ENCODE measurements at places on chromosomes 2 and 18. TPM values are rescaled to one million over a fixed set of nuclear protein-coding genes. Genes with fewer than 3 reads are reported as not detected.

The STK17B gene
- 50.5 TPM for total RNA-seq

The RAMP1 gene
- 3.1 TPM for total RNA-seq

The HMSD gene
- total RNA-seq: 0.09 TPM

The FN1 gene
- total RNA-seq: 3,314 TPM

The SERPINB11 gene
- not detected for total RNA-seq

The PLEKHM3 gene
- 15.1 TPM for total RNA-seq

The BBS5 gene
- 7.3 TPM for total RNA-seq

The USP40 gene
- total RNA-seq: 40.2 TPM

The UPP2 gene
- not detected for total RNA-seq

The TMEM247 gene
- total RNA-seq: not detected

The MAPK4 gene
- not detected for total RNA-seq

The KIF1A gene
- under 0.01 TPM for total RNA-seq

The FAP gene
- 150 TPM for total RNA-seq

The GYPC gene
- 38.7 TPM for total RNA-seq

The DSC2 gene
- total RNA-seq: 0.82 TPM

The CCDC141 gene
- 2.7 TPM for total RNA-seq

The SPATA3 gene
- total RNA-seq: not detected

The GCG gene
- total RNA-seq: not detected
